ENCODE measurements at places on chromosomes 11 and 22.

DNA sequence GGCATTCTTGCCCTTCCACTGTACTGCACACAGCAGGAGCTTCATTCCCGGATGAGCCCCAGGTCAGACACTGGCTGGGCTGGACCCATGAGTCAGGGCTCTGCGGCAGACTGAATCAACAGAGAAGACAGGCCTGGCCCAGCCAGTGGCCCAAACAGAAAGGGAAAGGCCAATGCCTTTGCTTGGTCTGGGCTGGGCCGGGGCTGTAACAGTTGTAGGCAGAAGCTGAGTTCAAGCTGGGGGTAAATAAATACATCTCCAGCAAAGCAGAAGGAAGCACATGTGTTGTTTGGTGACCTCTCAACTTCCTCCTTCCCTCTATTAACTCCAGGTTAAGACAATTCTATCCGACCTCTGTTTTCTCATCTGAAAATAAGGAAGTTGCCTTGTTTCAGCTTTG, 1.8 kb upstream of the SMIM35 start:
- DNase-seq: no peak

GRCh38 chr11:11659567-11660362, 38.0 kb upstream of the GALNT18 start:
- no peak for DNase-seq

DNA sequence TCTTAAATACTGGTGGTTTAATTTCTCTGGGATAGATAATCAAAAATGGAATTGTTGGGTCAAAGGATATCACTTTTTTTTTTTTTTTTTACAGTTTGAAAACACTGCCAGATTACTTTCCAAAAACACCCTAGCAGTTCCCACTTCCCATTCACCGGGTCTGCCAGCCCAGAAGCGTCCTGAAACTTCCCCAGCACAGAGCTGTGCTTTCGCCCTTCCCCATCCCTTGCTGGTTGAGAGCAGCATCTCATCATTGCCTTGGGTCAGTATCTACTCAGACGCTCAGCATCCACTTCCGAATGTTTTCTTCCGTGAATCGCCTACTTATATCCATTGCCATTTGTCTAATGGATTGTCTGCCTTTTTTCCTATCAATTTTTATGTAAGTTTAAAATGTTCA, 5.5 kb downstream of the CERK start:
- DNase-seq: no peak

DNA sequence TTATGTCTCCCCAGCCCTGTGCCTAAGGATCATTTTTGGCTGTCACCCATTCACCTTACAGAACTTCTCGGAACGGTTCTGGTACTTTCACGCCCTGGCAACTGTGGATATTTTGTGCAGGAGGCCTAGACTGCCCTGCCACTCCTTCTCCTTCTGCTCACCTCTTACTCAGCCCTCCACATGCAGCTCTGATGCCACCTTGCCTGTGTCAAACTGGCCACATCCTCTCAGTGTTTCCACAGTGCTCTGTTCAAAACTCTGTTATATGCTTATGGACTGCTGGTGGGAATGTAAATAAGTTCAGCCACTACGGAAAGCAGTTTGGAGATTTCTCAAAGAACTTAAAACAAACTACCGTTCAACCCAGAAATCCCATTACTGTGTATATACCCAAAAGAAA, 100.8 kb upstream of the MTMR2 start:
- DNase-seq: no peak

DNA sequence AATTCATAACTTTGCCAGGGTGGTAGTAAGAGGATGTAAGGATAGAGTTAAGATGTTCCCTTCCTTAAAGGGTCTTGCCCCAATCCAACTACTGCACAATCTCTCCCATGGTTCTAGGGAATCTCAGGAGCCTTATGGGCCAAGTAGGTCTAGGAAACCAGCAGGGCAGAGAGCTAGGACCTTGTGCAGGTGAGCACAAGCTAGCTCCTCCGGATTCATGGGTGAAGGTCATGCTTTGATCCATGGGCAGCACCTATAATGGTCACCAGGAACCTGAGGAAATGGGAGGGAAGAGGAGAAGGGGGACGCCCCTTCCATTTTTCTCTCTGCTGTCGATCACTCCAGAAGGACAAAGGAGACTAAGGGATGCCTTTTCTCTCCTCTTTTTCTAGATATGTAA, 16.8 kb downstream of the KCNJ11 start:
- no peak for DNase-seq

DNA sequence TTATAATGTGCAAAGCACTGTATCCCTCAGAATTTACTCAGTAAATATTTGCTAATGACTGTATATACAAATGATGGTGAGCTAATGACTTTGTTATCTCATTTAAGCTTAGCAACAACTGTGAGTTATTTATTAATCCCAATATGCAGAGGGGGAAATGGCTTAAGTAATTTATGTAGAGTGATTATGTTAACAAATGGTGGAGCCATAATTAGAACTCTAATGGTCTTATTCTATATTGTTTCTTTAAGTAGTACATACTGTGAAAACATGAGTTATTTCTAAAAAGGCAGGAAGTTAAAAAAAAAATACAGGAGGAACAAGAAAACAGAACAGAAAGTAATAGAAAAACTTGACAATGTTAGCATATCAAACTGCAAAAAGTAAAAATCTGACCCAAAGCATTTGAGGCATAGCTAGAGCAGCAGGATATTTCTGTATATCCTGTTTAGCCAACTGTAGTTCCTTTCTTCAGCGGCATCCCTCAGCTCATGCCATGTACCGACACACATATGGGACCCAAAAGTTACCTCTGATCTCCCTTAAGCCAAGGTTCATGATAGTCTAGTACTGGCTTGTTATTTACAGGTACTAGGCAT, 94.2 kb downstream of the FCHSD2 start:
- DNase-seq: no peak

DNA sequence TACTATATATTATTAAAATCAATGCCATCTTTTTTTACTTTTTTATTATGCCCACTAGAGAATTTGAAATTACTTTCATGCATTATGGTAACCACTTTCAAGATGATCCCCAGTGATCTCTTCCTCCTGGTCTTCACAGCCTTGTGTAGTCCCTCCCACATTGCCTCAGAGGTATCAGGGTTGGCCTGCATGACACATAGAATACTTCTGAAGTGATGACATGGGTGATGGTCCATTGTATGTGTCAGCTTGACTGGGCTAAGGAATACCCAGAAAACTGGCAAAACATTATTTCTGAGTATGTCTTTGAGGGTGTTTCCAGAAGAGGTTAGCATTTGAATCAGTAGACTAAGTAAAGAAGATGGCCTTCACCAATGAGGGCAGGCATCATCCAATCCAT, 14.2 kb upstream of the ISX start:
- DNase-seq: no peak

GRCh38 chr11:32187111-32187510, 96.2 kb downstream of the RCN1 start:
- no peak for DNase-seq

DNA sequence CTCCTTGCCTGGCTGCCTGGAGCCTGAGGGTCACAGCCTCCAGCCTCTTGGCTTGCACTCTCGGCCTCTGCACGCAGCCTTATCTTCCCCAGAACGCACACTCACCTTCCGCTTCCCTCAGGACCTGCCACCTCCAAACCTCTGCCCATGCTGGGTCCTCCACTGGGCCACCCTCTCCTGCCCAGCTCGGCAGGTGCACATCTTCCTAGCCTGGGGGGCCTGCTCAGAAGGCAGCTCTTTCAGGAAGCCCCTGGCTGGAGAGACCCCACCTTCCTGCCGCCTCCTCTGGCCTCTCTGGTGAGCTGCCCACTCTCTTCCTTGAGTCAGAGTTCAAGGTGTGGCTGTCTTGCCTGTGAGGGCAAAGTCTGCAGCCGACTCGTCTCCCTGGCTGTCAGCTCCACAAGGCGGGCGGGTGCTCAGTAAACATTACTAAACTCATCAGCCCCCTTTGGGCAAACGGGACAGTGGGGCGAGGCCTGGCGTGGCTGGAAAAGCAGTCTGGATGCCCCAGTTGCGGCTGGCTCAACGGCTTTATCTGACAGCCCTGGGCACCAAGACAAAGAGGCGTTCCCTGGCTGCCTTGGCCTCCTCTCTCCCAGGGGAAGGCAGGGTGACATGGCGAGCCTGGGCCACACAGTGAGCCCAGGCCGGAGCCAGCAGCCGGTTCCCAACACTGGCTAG, 1.7 kb upstream of the LINC01488 start:
- DNase-seq: no peak

DNA sequence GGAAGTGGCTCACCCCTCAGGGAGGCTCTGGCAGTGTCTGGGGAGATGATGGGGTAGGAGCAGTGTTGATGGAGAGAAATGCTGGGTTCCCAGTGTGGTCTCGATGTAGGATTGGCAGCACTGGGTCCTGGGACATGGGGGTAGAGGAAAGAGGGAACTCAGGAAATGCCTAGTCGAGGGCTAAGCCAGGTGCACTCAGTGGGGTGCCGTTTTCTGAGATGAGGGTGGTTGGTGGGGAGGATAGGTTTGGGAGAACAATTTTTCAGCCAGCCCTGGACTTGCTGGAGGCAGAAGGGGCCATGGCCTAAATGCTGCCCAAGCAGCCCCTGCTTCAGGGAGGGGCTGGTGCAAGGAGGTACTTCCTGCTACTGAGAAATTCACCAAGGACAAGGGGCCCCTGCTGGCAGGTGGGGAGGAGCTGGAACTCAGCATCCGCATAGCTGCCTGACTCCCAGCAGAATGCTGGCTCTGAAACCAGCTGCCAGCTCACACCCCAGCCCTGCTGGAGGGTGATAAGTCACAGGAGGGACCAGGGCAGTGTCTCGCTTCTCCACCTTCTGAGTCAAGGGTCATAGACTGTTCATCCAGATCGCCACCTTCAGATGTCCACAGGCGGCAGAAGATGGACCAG, 6.0 kb downstream of the CCDC157 start:
- no peak for DNase-seq

GRCh38 chr11:109958131-109958820, 134.9 kb upstream of the ZC3H12C start:
- DNase-seq: no peak

DNA sequence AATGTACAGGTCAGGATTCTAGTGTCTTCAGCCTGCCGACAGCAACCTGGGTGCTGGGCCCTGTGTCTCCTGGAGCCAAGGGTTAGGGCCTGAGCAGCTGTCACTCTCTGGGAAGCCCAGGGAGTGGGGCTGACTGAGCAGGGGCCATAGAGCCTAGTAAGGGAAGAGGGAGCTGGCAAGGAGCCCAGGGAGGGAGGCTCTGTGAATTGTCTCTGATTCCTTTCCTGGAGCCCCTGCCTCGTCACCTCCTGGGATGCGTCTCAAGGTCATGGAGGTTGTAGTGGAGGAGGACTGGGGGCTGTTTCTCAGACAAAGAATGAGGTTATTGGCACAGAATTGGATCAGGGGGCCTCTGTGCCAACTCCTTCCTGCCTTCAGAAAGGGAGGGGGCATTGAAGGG, 11.8 kb downstream of the SOX10 start:
- DNase-seq: no peak

- DNase-seq: no peak
Measured at GRCh38 chr11:30346068-30346688, 23.3 kb downstream of the ARL14EP start.

GRCh38 chr22:29244785-29245625, 22.8 kb downstream of the RHBDD3 start:
- no peak for DNase-seq

DNA sequence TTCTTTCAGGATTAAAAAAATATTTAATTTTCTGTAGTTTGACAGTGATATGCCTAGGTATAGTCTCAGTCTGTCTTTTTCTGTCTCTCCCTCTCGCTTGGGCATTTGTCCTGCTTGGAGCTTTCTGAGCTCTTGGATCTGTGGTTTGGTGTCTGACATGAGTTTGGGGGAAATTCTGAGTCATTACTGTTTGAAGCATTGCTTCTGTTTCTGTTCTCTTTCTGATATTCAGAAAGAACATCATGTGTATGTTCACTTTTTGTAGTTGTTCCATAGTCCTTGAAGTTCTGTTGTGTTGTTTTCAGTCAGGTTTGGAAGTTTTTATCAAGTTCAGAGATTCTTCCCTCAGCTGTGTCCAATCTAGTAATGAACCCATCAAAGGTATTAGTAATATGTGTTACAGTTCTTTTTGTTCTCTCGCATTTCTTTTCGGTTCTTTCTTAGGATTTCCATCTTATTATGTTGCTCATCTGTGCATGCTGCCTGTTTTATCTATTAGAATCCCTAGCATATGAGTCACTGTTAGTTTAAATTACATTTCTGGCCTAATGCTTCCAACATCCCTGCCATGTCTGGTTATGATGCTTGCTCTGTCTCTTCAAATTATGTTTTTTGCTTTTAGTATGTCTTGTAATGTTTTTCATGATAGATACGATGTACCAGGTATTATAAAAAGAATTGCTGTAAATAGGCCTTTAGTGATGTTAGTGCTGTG, 48.4 kb downstream of the DDX10 start:
- DNase-seq: no peak

DNA sequence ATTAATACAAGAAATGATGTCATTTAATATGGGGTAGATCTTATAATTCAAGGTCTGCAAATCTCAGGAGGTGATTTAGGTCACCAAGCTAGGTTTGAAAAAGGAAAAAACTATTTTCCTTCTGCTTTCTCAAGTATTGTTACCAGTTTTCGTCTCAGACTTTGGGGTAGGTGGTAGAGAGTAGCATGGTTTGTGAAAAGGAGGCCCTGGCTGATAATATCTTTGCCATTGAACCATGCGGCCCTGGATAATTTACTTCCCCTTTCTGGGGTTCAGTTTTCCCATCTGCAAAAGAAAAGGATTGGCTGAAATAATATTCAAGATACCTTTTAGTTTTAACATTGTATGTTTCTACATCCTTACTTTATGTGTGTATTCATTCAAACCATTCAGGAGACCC, 92.1 kb downstream of the WNT11 start:
- DNase-seq: no peak

DNA sequence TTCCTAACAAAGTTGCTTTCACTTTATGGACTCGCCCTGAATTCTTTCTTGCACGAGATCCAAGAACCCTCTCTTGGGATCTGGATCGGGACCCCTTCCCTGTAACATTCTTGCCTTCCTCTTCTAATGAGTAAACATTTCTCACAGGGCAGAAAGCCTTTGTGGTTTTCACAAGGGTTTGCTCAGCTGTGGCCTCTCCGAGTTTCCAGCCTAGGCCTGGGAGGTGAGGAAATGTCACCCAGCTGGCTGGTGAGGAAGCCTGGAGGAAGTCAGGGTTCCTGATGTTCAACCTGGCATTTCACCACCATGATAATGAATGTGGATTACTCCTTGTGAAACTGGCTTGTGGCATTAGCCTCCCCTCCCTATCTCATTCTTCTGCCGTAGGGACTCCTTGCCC, 224.9 kb downstream of the DSCAML1 start:
- DNase-seq: no peak

DNA sequence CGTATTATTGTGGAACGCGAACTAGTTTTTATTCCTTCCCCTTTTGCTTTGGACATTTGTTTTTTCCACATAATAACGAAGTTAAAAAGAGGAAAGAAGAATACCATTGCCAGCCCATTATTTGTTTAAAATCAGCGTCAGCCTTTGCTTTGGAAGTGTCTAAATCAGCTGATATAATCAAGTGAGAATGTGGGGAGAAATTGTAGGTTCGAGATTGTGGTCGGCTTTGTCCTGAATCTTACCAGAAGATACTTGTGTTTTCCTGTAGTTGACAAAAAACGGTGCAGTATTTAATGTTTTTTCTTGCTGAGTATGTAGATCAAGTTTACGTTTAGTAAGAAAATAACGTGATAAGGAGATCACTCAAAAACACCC, 935 bp downstream of the ZNF143 start:
- no peak for DNase-seq

- peak; percentile 74 for DNase-seq
Measured at GRCh38 chr11:8717876-8718753, 35.5 kb downstream of the RPL27A start.
